ENCODE measurements at places on chromosomes 1 and 21.

DNA sequence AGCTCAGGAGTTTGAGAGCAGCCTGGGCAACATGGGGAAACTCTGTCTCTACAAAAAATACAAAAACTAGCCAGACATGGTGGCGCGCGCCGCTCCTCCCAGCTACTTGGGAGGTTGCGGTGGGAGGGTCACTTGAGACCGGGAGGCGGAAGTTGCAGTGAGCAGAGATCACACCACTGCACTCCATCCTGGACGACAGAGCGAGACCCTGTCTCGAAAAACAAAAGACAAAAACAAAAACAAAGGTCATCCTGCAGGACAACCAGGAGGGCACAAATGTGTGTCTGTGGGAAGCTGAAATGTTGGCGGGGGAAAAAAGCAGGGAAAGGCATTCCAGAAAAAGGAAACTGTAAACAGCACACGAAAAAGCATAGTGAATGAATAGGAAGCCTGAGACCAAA lies 104.1 kb upstream of the HNRNPU start:
- no peak for DNase-seq

GRCh38 chr1:182291584-182292192 lies 99.9 kb downstream of the GLUL start:
- DNase-seq = no peak

GRCh38 chr1:224906340-224906739 lies 23.1 kb upstream of the DNAH14 start:
- no peak for DNase-seq

GRCh38 chr21:37454869-37455503 lies 88.4 kb downstream of the DYRK1A start:
- no peak for DNase-seq

GRCh38 chr1:26025517-26025916 lies 3.9 kb downstream of the EXTL1 start:
- DNase-seq = no peak

DNA sequence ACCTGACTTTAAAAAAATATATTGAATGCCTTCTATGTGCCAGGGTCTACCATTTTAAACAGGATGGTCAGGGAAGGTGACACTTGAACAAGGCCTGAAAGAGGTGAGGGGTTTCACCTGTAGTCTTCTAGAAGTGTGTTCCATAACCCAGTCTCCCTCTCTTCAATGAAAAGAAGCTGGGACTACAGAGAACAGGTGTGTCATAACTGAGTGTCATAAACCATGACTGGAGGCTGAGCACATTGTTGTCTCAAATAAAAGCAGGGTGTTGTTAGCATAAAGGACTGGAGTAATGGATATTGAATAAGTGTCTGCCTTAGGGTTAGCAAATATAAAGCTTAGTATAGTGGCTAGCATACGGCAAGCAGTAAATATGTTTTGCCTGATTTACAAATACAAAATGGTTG lies 65.4 kb downstream of the SYDE2 start:
- no peak for DNase-seq

DNA sequence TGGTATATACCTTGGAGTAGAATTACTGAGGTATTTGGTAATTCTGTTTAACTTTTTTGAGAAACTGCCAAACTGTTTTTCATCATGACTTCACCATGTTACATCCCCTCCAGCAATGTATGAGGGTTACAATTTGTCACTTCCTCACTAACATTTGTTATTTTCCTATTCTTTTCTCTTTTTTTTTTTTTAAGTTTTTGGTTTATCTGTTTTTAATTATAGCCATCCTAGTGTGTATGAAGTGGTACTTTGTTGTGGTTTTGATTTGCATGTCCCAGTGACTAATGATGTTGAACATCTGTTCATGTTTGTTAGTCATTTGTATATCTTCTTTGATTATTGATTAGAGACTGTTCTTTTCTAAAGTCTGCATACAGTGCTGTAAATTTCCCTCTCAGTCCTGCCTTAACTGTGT lies 147.3 kb downstream of the HS2ST1 start:
- DNase-seq = no peak

DNA sequence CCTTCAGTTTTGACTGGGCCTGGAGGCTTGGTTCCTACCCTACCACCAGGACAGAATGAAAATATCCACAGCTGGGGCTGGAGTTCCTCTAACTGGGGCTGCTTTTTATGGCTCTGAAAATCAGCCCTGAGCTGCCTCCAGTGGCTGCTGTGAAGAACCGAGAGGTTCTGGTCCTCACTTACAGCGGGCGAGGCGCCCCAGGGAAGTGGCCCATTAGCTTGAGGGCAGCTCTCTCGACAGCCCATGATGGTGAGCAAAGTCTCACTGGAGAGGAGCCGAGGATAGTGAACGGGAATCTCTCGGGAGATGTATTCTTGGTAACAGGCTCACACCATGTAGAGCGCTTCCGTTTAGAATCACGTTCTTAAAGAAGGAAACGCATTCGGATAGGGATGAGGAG lies 459.7 kb downstream of the KIF26B start:
- DNase-seq = no peak

DNA sequence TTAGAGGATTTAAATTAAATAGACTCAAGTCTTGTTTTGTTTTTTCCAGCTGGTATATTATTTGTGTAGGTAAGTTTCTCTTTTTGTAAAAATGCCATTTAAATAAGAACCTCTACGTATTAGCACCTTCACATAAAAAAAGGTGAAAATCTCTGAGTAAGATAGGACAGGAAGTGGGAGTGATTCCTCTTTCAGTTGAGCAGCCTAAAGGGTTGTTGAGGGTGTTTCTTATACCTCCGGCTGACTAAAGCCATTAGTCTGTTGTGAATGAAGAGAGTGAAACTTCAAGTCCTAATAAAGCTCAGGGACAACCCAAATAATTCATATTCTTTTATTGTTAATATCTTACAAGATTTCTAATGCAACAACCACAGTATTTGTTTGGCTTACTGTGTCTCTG lies 188.7 kb downstream of the CHRM3 start:
- DNase-seq = no peak

GRCh38 chr1:172654535-172654934 lies 4.4 kb upstream of the FASLG start:
- peak; percentile 63 for DNase-seq

DNA sequence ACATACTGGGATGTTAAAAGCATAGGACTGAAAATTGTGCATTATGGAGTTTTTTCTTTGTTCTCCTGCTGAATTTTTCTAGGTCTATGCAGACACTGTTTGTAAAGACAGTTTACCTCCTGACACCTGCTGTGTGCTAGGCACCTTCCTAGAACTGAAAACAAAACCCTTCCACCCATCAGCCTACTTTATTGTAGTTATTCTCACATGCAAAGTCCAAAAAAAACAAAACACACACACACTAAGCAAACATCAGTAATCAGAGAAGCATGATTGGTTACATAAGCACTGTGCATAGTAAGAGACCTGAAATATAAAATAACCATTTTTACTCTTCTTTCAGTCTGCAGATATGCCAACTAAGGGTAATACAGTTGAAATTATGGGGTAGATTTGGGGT lies 195.1 kb downstream of the CRB1 start:
- no peak for DNase-seq

DNA sequence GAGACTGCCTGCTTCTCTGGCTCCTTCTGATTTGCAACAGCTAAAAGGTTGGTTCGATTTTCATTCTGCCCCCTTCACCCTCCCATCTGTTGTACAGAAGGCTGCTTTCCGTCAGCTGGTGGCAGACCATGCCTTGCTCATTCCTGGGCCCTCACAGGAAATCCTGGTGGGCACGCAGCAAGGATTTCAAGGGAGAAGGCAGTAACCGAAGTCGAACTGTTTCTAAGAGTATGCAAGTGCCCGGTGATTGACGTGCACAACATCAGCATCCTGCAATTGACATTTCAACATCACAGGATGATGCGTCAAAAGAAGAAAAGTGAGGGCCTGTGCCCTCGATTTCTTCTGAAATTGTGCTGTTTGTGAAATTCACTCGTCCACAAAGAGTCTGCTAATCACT lies 83.8 kb downstream of the PLPP3 start:
- DNase-seq = no peak

- DNase-seq = no peak
These were observed 7.7 kb upstream of the PSMD4 start for GRCh38 chr1:151246786-151247185.

GRCh38 chr1:190001187-190001586 lies 476.5 kb downstream of the BRINP3 start:
- DNase-seq = peak; percentile 6

GRCh38 chr1:177620636-177621190 lies 349.1 kb downstream of the SEC16B start:
- no peak for DNase-seq

GRCh38 chr1:101137144-101138126 lies 99.4 kb upstream of the S1PR1 start:
- no peak for DNase-seq

DNA sequence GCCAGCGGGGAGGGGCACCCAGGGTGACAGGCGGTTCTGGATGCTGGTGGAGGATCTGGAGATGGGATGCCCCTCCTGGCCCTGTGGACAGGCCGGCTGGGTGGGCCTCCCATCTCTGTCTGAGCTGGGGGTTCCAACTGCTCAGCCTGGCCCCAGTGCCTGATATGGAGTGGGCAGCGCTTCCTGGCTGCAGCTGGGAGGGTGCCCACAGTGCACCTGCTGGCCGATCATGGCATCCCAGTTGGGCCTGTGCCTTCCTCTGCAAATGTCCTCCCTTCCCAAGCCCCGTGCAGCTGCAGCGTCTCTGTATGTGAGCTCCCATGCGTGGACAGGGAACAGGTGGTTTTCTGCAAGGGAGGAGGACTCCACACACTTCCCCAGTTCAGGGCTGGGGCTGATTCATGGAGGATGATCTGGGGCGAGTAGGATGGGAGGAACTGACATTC lies 2.1 kb downstream of the PFKL start:
- no peak for DNase-seq

GRCh38 chr1:170580636-170581440 lies 48.9 kb downstream of the GORAB start:
- no peak for DNase-seq

- no peak for DNase-seq
These were observed 64.7 kb downstream of the CSMD2 start for GRCh38 chr1:34100332-34100731.

GRCh38 chr1:109218516-109218915 lies 4.8 kb downstream of the SARS1 start:
- no peak for DNase-seq

DNA sequence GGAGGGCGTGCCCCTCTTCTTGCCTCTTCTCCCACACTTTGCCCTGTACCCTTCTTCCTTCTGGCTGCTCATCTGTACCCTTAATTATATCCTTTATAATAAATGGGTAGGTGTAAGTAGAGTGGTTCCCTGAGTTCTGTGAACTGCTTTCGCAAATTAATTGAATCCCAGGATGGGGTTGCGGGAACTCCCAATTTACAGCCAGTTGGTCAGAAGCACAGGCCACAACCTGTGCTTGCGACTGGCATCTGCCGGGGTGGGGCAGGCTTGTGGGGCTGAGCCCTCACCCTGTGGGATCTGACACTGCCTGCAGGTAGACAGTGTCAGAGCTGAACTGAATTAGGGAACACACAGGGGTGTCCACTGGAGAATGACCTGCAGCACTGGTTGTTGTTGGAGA lies 244.9 kb downstream of the KCNJ6 start:
- no peak for DNase-seq

GRCh38 chr1:12161324-12161661 lies 5.5 kb upstream of the TNFRSF1B start:
- DNase-seq = no peak

DNA sequence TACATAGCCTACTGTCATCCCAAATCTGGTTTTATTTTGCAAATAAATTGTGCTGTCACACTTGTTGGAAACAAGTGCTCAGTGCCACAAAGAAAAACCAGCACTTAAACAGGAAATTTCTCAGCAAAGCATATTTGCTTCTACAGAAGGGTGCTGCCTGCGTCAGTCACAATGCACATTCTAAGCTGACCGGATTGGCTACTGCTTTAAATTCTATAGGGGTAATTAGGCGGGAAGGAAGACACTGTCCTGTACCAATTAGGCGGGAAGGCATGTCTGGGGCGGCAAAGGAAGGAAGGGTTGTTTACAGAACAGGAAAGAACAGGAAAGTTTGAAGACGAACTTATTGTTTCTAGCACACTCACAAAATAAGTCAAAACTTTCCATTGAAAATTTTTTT lies 2.8 kb downstream of the IFI16 start:
- no peak for DNase-seq

DNA sequence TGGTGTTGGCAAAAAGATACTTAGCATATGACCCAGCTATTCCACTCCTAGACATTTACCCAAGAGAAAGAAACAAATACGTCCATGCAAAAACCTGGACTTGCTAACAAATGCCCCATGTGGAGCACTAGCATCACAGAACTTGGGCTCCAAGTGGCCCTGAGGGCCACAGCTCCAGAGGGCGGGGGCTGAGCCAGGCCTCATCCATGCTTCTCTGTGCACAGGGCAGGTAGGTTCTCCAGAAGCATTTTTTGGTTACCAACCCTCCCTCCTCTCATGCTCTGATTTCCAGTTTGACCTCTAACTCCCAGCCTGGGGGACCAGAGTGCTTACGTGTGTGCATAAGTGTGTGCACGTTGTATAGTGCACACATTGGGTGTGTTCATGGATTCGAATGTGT lies 2.0 kb downstream of the KRTAP12-2 start:
- DNase-seq = no peak

GRCh38 chr1:115771847-115772457 lies 3.4 kb upstream of the CASQ2 start:
- DNase-seq = peak; percentile 91

DNA sequence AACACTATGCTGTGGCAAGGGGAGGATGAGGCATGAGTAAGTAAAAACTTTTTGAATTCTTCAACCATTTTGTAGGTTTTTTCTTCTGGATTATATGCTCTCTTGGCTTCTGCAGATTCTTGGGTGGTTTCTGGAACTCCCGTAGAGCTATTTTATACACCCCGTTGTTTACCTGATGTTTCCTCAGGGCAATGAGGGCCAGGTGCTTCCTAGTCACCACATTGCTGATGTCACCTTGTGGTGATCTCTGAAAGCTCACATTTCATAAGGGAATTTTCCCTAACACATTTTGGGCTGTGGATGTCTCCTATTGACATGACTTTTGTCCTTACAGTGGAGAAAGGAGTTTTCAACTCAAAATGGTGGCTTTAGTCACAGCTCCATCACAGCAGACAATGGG lies 356.6 kb downstream of the PLA2G4A start:
- DNase-seq = no peak

GRCh38 chr1:89271341-89272015 lies 1.2 kb downstream of the GBP5 start:
- no peak for DNase-seq

GRCh38 chr1:9553736-9554144 lies 14.5 kb downstream of the SLC25A33 start:
- no peak for DNase-seq

DNA sequence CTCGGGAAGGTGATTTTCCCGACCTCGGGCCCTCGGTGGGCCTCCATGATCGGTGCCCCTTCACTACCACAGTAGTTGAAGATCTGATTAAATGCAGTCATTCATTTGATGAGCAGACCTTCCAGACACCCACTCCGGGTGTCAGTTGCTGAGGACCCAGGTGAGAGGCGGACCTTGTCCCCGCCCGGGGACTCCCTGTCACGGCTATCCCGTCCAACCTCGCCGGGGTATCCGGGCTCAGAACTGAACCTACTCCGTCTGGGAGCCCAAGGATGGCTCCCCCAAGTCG lies 22.6 kb downstream of the RNU1-3 start:
- no peak for DNase-seq

GRCh38 chr1:8815582-8816151 lies 1.8 kb downstream of the RERE start:
- DNase-seq = no peak

Data from urothelium cell line (cell line).